H54 (cell line): ENCODE measurements at places on chromosomes 7 and 10.

GRCh38 chr10:117334926-117335325 lies 40.3 kb downstream of the PDZD8 start:
- DNase-seq: no peak

GRCh38 chr7:159031135-159031701 lies 113.4 kb downstream of the VIPR2 start:
- DNase-seq: no peak

- DNase-seq: no peak
Observed at GRCh38 chr10:72490951-72491350, 134.9 kb downstream of the MICU1 start.

DNA sequence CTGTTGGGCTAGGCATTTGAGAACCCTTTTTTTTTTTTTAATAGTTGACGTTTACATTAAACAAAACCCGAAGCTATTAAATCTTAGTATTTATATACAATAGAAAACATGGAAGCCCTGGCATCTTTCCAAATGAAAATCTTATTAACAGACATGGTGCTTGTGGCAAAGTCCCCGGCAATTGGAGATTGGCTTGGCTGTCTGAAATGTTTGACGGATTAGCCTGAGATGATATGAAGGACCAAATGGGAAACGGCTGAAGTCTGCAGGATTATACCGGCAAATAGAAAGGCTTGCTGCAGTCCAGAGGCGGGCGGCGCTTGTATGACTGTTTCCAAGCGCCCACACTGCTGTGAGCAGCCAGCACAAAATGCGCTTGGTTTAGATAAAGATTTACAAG lies 105.6 kb downstream of the BUB3 start:
- DNase-seq: no peak

DNA sequence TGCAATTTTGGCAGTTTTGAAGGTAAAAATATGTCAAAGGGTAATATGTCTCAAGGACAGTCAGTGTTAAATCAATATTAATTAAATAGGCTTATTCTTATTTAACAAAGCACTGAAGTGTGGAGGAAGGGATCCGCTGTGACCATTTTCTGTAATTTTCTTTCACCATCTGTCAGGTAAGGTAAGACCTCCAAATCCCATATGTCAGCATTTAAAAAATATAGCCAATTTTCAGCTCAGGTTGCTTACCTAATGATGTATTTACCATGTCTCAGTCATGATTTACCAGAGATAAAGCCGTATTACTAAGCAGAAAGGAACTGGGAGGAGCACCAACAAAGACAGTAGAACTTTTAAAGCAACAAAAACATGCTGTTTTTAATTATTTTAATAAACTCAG lies 683.9 kb downstream of the CCSER2 start:
- DNase-seq: no peak

GRCh38 chr7:121832347-121832746 lies 40.6 kb upstream of the PTPRZ1 start:
- DNase-seq: no peak

DNA sequence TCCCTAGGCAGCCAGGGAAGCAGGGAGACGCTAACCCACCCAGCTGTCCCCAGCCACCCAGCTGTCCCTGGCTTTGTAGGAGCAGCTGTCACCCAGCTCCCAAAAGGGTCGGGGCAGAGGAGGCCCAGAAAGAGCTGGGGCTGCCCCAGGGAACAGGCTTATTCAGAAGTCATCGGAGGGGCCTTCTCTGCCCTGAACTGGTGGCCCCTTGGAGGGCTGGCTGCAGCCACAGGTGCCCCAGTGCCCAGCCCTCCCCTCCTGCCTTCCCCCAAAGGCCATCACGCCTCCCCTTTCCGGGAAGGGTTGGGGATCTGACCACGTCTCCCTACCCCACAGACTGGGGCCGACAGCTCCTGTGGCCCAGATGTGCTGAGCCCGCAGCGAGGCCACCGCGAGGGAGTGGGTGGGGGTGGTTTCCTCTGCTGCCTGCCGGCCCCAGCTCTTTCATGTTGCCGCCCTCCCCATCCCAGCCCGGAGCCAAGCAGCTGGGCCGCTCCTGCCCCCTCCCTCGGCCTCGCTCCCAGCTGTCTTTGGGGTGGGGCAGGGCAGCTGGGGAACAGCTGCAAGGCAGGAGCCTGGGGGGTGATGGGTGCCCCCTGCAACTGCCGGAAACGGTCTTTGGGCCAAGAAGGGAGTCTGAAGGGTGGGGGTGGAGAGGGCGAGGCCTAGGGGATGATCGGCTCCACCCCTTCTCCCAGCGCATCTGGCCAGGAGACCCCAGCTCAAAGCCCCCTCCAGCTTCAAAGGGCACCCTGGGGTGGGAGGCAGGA lies 16.8 kb downstream of the TRIM8 start:
- no peak for DNase-seq

GRCh38 chr7:130494431-130494858 lies 2.6 kb downstream of the MEST start:
- no peak for DNase-seq

DNA sequence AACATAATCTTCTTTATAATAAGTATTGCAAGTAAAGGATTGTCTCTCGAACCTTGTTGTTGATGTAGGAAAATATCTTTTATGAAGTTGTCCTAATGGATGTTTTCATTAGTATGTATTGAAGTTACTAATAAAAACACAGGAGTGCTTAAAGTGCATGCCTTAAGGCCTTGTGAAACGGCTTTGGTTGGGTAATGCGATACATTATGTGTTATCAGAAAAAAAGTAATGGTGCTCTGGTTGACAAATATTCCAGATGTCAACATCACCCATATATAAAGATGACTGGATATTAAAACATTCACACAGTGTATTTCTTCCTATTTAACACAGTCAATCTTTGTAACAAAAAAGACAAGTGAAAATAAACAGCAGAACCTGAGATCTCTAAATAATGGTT lies 310.7 kb downstream of the PRKG1 start:
- DNase-seq: no peak
